Fibroblast of lung (primary cell): ENCODE measurements at places on chromosomes 16 and 17. TPM values are rescaled to one million over a fixed set of nuclear protein-coding genes. Genes with fewer than 3 reads are reported as not detected.

Gene OTOP3
- total RNA-seq = not detected in 2 replicates

Gene TMEM88
- 0.17 TPM in 1 of 2 replicates, not detected in the other for total RNA-seq

Gene KRT24
- total RNA-seq = not detected in 2 replicates

GRCh38 chr16:57009643-57010170 lies 20.4 kb downstream of the NLRC5 start:
- no peak for DNase-seq

GRCh38 chr17:42122371-42123303 lies at the start of gene HSPB9:
Gene HSPB9 (plus strand): TSS chr17:42122804. CDS start chr17:42122851, 47 bp downstream.
- DNase-seq = no peak

GRCh38 chr17:63086483-63087185 lies 120.6 kb downstream of the TANC2 start:
- DNase-seq = peak; percentile 39

- no peak for DNase-seq
Observed at GRCh38 chr16:57977418-57978069, 6.6 kb upstream of the CNGB1 start.

DNA sequence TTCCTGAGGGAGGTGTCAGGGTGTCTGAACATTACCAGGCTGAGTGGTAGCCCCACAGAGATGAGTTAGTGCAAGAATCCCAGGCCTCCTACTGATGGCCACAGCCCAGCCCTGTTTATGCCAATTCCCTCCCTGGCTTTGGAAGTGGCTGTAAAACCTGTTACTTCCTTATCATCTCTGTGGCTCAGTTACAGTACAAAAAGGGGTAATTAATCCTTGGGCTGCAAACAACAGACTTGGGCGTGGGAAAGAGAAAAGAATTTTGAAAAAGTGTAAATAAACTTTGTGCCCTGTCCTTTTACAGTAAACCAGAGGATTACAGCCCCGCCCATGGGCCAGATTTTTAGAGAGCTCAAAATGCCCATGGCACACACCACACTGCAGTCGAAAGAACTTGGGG lies 73.1 kb upstream of the AXIN2 start:
- DNase-seq = no peak

DNA sequence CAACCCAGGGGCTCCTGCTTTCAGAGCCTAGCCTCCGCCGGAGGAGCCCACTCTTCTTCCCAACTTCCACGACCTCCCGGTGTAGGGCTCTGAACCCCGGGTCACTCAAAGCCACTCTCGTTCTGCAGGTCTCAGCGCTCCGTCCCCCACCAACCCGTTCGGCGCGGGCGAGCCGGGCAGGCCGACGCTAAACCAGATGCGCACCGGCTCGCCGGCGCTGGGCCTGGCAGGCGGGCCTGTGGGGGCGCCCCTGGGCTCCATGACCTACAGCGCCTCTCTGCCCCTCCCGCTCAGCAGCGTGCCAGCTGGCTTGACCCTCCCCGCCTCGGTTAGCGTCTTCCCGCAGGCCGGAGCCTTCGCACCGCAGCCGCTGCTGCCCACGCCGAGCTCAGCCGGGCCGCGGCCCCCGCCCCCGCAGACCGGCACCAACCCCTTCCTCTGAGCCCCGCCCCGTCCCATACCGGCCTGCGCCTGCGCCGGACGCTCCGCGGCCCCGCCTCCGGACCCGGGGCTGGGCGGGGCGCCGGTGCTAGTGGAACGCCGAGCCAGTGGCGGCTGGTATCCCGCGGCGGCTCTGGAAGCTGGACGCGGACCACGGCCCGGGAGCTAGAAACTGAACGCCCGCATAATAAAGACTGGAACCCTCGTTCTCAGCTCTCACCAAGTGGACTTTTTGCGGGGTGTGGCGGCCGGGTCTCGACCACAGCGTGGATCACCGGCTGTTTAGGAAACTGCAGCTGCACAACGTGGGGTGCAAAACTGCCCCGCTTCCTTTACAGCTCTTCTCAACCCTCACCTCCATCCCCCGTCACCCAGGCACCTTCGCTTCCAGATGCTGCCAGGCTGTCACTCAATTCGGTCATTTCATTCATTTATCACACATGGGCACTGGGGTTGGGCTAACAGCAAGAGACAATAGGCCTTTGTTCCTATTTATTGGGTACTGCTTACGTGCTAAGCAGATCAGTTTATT lies 5.0 kb upstream of the SPATA20 start:
- DNase-seq = peak; percentile 74

GRCh38 chr17:64938290-64938689 lies 19.0 kb upstream of the LRRC37A3 start:
- no peak for DNase-seq
